ENCODE measurements at places on chromosomes 5 and 9. TPM values are rescaled to one million over a fixed set of nuclear protein-coding genes. Genes with fewer than 3 reads are reported as not detected.

SPATA31A5 gene
- total RNA-seq, result not detected

NUDT12 gene
- total RNA-seq, result 1.0 TPM

GABRG2 gene
- total RNA-seq, result not detected

OLFML2A gene
- total RNA-seq, result not detected

All from activated T-helper 1 cell treated with anti-CD3 and anti-CD28 coated beads, Interleukin-12 subunit alpha, Interleukin-12 subunit beta, Interleukin-2, Interleukin-4 antibody, amounts not matched to agents 30 ng/mL and 10 ng/mL and 1 ng/mL, durations not matched to agents 14 hours and 24 hours and 36 hours (primary cell).